Naive thymus-derived CD4-positive, alpha-beta T cell (primary cell): ENCODE measurements at places on chromosomes 3 and 15. TPM values are rescaled to one million over a fixed set of nuclear protein-coding genes. Genes with fewer than 3 reads are reported as not detected.

DNA sequence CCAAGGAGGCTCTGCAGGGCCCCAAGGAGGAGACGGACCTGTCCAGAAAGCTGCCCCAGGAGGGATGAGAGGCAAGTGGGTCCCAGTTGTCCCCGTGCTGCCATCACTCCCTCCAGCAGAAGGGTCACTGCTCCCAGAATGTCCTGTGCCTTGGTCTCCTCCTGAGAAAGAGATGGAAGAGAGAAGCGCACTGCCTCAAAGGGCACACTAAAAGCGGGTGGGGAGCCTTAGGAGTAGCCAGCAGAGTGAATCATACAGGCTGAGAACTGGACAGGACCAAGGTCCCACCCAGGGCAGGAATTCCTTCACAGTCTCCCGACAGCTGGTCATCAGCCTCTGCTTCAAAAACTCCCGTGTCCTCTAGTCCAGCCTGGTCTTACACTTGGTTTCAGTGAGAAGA is 4.6 kb downstream of the THPO start:
- DNase-seq = no peak

DNA sequence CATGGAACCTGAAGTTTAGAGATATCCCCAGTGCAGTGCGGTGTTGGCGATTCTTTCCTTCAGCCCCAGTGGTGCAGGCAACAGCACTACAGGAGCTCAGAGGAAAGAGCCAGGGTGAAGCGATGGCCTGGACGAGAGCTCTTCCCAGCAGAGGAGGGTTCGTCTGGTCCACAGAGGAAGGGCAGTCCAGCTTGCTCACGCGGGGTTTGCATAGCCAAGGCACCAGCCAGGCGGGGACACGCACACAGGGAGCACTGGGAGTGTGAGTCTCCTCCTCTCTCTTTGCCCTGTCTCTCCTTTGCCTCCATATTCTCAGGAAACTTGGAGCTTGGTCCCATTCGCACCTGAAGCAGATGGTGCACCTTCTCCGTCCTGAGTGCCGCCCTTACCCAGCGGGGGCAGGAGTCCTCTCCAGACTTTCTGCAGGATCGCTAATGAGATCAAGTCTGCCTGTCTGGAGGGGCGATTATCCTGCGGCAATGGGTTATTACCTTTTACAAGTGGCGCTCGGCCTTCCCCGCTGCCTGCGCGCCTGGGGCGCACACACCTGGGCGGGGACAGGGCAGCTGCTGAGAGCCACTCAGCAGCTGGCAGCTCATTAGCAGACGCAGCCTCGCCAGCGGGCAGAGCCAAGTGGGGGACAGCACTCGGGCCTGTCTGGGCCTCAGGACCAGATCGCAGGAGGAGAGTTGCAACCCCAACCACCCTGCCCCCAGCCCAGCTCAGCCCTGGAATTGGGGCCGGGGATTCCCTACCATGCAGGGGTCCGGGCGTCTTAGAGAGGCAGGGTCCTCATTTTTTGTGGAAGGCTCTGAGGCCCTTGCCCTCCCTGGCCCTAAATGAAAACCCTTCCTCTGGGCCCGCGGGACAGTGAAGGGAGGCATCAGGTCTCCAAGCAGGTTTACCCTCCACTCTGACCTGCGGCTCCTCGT is 119.0 kb upstream of the MEF2A start:
- DNase-seq = no peak

The GOLGA8G gene
- total RNA-seq = not detected

GRCh38 chr3:120428924-120429323 is 21.9 kb downstream of the FSTL1 start:
- DNase-seq = no peak
